ENCODE measurements at places on chromosomes 3 and 15.

- no peak for DNase-seq
Observed at GRCh38 chr3:83224101-83224868, 1462.8 kb upstream of the GBE1 start.

DNA sequence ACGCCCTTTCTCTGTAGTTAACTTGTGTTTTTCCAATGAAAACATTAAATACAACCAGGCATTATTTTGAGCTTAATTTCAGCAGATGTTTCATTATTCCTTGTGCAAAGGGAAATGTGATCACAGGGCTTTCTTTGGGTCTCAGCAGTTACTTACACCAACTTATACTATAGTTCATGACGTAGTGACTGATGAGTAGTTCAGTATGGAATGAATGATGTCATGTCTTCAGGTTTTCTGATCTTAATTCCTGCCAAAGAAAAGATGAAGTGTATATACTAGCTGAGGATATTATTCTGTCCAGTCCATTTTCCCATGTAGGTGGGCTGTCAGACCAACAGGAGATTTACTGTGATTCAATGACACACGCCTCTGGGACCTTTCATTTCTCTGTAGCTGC, 61.3 kb downstream of the MYRIP start:
- DNase-seq, result no peak

DNA sequence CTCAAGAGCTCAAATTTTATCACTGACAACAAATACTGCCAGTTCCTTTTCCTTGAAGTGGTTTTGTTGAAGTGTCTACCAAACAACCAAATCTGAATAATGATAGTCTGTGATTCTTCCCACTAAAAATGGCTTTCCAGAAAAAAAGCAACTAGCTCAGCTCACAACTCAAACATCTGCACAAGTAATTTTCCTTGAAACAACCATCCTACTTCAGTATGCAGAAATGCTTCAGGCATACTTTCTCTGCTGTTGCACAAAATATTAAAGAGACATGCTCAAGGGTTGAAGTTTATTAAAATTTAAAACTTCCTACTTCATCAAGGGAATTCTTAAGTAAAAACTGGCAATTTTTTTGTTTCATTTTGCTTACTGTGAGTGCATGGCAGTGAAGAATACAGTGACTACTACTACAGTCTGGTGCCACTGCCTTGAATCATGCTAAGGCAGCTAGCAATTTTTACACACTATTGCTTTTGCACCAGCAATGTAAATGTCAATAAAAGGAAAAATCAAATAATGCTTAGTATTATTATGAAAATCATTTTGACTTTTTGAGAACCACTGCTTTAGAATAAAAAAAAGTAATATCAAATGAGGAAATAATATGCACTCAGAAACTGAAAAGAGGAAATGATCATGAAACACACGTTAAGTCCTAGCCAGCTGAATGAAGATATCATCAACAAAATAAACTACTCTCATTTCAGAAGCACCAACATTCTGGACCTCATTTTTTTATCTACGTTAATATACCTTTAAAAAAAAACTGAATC, 33.6 kb downstream of the VPS13C start:
- DNase-seq, result no peak

- no peak for DNase-seq
Observed at GRCh38 chr3:115588201-115589115, 34.9 kb upstream of the GAP43 start.

GRCh38 chr3:1318296-1319005, 225.6 kb downstream of the CNTN6 start:
- no peak for DNase-seq

DNA sequence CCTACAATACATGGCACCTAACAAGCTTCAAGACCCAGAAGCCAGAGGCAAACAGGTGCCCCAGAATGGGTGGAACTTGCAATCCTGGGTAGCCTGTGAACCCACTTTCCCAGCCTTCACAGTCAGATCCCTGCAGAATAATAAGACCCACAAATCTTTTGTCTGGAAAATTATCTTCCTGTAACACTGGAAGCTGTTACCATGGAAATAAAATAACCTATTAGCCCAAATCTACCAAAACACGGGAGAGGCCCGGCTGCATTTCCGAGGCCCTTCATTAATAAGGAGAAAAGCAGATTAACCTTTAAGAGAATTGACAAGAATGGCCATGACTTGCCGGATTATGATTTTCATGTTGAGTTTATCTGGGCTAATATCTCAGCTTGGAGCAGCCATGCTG, 256.1 kb upstream of the PROK2 start:
- DNase-seq, result no peak

GRCh38 chr15:60087561-60087960, 83.5 kb downstream of the FOXB1 start:
- no peak for DNase-seq

DNA sequence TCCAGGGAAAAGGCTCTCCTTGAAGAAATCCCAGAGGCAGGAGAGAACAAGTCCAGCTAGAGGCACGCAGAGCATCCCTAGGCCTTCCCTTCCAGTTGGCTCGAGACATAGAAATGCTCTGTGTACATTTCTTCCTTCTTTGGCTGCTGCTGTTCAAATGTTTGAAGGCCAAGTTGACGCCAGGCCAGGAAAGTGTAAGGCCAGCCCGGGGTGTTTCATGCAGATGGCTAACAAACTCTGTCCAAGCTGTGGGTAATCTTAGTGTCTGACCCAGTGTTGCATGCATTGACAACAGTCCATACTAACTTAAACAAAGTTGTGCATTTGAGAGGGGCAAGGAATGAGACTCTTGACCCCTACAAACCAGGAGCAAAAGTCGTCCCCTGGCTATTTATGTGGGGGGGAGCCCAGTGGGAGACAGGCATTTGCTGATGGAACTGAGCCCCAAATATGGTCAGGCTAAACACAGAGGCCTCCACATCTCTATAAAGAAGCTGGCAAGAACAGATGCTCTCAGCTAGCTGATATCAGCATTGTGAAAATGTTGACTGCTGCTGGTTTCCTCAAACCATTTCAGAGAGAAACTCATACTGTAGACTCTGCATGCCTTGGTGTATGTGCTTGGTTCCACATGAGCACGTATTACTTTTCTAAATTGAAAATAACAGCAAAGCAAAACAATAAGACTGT, 139.5 kb downstream of the ADAMTS9 start:
- peak; percentile 73 for DNase-seq
